ENCODE measurements at places on chromosomes 4 and X. TPM values are rescaled to one million over a fixed set of nuclear protein-coding genes. Genes with fewer than 3 reads are reported as not detected.
A peak's percentile ranks its signal among the peaks of the same experiment; 100 is the strongest.

Gene TRPC5OS
- total RNA-seq, result not detected

- no peak for DNase-seq
Observed at GRCh38 chr4:106002994-106003393, 107.7 kb downstream of the NPNT start.

DNA sequence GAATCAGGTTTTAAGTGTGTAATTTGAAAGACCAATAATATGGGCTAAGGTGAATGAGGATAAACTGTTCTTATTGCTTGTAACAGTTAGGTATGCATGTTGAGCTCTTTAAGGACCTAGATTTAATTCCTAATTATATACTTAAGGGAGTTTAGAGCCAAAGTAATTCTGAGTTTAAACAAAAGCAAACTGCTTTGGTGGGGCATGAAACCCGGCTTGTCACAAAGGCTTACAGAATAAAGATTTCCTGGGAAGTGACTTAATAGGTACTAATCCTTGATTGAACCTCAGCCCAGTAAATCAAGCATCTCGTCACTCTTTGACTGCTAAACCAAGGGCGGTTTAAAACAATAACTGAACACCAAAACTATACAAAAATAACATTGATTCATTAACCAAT, 1324.2 kb downstream of the RPA4 start:
- DNase-seq, result no peak

- DNase-seq, result no peak
Observed at GRCh38 chrX:139929876-139930275, 3.0 kb downstream of the ATP11C start.

DNA sequence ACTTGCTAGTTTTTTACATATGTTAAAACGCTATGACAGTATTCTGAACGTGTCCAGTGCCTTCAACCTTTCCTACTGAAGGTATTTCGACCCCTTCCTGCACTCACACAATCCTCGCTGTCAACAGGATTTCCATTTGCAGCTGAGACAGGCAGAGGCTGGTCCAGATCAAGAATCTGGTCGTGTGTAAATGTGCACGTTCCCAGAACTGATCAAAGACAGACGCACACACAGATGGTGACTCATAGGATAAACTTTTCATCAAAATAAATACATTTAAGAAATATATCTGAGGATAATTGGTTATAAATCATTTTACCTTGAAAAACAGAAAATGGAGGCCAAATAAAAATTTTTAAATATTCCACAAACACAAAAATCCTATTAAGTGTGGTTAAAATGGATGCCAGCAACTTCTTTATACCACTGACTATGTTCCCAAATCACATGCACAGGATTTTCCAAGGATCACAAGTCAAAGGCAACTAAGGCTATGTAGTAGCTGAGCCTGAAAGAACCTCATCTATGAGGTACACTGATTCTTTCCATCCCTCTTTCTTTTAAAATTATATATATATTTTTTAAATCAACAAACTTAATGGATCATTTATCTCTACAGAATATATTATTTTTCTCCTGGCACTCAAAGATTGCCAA, 85.9 kb downstream of the RNF150 start:
- DNase-seq, result peak; percentile 4

DNA sequence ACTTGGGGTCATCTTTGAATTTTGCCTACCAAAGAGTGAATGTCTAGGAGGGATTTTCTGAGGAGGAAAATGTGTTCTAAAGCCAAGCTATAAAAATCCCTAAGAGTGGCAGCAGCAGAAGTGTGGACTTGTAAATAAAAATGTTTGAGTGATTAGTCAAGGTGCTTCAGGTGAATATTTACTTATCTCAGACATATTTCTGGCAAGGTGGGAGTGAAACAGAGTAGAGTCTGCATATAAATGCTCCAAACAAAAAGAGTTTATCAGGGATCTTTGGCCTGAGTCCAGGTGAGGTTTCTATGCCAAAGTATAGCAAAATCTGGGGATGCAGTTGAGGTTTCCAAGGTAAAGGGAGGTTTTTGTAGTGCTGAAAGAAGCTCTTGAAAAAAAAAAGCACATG, 19.7 kb downstream of the CYSLTR1 start:
- no peak for DNase-seq

DNA sequence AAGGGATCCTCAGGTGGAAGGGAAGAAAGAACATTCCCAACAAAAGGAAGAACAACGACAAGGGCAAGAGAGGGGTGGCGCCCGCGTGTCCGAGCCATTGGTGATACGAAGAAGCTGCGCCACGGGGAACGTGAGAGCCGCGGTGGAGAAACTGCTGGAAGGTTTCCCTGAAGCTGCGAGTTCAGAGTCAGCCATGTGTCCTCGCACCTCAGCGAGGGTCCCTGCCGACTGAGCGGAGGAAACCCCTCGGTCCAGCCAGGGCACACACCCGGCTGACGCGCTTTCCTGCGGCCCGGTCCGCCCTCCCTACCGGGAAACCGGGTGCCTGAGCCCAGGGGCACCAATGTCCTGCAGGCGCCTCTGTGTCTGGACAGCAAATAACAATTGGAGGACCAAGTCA, 18.0 kb downstream of the IRF2 start:
- DNase-seq, result no peak

GRCh38 chr4:37983951-37984350, 23.8 kb downstream of the PTTG2 start:
- DNase-seq, result peak; percentile 17

GRCh38 chrX:81195259-81195658, 6.5 kb downstream of the HMGN5 start:
- DNase-seq, result no peak

GRCh38 chr4:105751718-105752299, 43.2 kb downstream of the GSTCD start:
- DNase-seq, result no peak

Gene TCP11X2
- total RNA-seq, result not detected

DNA sequence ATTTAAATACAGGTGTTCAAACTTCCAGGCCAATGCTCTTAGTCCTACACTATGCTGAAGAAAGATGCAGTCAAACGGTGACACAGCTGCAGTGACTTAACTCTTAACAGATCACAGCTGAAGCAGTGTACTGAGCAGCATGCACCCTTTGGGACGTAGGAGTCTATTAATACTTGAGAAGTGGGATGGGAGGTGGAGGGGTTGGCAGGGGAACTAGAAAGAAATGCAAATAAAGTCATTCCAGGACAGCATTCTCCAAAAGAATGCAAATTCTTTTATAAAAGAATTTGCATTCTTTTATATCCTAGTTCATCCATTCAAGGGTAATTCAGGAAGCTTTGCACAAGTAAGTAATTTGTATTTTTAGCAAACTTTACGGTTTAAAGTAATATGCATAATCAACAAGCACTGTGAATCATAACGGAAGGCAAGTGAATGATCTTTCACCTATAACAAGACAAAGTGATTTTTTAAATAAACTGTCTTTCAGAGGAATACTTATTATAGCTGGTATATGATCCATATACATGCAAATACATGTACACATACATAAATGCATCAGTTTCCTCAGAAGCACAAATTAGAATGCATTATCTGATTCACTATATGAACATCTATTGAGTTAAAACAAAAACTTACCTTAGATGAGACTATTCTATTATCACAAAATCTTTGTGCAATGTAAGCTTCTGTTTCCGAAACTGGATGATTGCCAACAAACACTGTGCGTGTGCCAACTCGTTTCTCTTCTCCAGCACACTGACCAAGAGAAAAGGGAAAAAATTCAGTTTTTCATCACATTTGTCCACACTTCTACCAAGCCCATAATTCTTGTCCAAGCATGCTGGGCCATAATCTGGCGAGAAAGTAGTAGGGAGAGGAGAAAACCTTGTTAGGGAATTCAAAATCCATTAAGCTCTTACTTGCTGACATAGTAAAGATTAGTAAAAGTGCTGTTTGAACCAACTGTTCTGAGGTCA, 106.5 kb downstream of the ATP11C start:
- DNase-seq, result no peak

GRCh38 chrX:36986231-36986630, 21.9 kb upstream of the FAM47C start:
- no peak for DNase-seq

DNA sequence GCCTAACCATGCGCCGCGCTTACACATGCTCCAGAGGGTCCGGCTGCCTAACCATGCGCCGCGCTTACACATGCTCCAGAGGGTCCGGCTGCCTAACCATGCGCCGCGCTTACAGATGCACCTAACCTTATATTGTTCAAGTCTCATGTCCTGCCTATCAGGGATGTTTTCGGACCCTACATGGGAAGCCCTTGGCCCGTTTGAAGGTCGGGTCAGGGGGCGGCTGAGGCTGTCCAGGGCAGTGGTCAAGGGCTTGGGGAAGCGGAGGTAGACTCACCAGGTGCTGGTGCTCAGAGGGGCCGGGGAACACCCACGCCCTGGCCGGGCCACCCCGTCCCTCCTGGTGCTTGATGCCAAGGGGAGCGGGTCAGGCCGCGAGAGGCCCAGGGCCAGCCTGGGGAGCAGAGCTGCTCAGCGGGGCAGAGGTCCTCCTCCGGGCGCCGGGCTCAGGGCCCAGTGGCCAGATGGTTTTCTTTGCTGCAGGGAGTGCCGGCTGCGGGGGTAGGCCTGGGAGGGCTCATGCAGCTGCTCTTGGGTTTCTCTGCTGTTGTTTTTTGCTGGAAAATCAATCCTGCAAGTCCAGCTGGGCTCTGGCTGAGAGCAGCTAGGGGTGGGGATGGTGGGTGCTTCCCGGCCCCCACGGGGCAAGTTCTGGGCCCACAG, 35.4 kb upstream of the SPON2 start:
- DNase-seq, result peak; percentile 77

DNA sequence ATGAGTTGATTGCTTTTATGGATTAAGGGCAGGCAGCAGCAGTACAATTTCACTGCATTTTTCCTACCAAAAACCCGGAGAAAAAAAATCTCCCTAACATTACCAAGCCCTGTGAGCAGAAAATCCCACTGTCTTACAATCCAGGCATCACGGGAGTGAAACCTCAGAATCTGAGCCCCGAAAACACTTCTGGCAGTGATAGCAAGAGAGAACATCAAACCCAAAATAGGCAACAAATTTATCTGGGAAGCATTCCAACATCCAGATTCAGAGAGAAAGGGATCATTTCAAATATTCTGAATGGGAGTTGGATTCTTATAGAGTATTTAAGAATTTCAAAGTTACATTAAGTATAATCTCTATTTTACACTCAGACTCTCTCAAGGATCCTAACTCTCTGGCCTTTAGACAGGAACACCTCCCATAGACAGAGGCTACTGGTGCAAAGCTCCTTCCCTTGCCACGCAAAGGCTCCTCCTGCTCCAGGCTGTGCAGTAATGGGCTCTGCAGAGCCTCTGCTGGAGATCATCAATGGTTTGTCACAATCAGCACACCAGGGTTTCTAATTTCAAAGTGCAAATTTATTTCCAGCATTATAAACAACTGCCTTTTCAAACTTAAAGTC, 256.9 kb downstream of the PARM1 start:
- no peak for DNase-seq

- peak; percentile 19 for DNase-seq
Observed at GRCh38 chrX:120316587-120317283, 5.5 kb upstream of the TMEM255A start.

GRCh38 chrX:153397256-153397960, 3.7 kb downstream of the PNMA6E start:
- DNase-seq, result no peak

DNA sequence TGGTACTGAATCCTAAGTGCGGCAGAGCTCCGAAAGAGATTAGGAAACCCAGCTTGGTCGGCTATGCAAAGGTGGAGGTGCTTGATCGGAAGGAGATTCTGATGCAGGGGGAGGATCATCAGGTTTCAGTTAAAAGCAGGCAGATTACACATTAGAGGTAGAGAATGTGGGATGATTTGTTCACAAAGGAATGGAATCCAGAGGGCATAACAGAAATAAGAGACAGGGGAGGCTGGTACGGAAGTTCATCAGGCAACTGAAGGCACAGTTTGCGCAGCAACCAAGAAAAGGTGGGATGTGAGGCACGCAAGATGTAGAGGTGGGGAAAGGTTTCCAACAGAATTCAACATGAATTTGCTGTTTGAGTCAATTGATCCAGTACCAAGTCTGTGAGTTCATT, 424 bp upstream of the ZNF330 start:
- DNase-seq, result no peak

DNA sequence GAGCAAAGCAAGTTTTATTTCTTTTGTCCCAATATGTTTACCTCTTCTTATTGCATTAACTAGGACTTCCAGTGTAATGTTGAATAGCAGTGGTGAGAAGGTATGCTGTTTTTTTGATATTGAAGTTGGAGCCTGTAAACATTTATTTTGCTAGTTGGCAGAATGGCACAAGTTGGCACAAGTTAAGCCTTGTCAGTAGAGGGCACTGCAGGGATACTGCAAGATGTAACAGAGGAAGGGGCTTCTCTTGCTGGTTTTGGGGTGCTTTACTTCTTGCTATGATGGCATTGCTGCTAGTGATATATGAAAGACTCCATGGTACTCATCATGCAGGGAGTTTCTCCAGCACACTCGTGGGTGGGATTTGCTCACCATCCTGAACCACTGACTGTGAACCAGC, 327.3 kb upstream of the ARX start:
- no peak for DNase-seq

Gene IL2
- total RNA-seq, result not detected

- no peak for DNase-seq
Observed at GRCh38 chr4:53587135-53587534, 4.2 kb downstream of the LNX1 start.

Gene FGFBP2
- total RNA-seq, result 0.20 TPM

GRCh38 chr4:172308078-172308477, 494.9 kb downstream of the GALNTL6 start:
- no peak for DNase-seq

Gene SPATA4
- not detected for total RNA-seq

DNA sequence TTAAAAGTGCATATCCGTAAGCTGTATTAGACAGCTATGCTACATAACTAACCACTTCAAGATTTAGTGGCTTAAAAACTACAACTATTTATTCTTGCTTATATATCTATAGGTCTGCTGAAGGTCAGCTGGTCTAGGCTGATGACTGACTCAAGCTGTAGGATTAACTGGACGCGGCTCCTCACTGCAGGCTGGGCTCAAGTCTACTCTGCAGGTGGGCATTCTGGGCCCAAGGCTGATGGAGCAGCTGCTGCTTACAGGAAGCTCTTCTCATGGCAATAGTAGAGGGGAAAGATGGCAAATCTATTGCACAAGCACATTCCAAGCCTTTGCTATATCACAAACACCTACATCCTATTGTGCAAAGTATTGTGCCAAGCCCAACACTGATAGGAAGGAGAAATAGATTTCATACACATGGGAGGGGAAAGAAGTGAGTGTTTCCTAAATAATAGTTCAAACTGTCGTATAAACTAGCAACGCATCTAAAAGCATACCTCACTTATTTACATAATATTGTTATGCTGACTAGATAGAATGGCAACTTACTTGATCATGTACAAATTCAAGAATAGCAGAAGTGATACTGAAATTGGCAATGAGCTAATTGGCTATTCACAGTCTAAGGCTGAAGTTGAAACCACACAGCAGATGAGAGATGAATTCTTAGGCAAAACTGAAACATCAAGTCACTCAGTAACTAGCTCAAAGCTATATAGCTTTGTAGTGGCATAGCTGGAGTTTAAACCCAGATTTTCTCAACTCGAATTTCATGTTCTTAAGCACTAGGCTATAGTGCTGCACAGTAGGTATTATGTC, 263.8 kb downstream of the NKX6-1 start:
- no peak for DNase-seq

GRCh38 chr4:72701987-72702819, 133.2 kb upstream of the ADAMTS3 start:
- DNase-seq, result peak; percentile 45

GRCh38 chrX:78024349-78025059, 55.1 kb upstream of the PGAM4 start:
- peak; percentile 65 for DNase-seq
